Liver (tissue), 10 donors: ENCODE measurements at places on chromosomes 5 and 9. TPM values are rescaled to one million over a fixed set of nuclear protein-coding genes. Genes with fewer than 3 reads are reported as not detected.

Gene PCDHB3
- 0.09 TPM for total RNA-seq

Gene ARHGEF28
- 2.5 TPM for total RNA-seq

DNA sequence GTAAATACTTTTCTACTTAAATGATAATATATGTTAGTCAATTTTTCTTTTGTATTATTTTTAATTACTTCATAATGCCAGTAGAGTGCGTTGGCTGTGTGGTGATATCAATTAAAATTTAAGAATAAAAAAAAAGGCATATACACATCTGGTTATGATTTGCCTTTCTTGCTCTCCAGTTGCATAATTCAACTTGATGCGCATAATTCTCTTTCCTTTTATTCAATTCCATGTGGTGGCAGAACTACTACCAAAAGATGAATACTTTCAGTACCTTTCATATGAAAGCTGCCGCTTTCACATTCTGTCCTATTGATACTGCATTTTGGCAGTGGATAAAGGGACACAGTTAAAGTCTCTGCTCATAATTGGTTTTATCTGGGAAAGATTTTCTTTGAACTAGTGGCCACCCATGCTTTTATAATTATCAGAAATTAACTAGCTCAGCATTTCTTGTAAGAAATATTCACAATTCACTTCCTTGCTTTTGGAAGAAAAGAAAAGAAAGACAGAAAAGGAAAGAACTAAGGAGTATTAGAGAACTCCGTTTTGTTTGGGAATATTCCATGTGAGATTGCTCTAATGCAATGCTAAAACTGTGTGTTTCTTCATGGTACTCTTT lies 12.3 kb upstream of the ADGRV1 start:
- DNase-seq, result no peak

DNA sequence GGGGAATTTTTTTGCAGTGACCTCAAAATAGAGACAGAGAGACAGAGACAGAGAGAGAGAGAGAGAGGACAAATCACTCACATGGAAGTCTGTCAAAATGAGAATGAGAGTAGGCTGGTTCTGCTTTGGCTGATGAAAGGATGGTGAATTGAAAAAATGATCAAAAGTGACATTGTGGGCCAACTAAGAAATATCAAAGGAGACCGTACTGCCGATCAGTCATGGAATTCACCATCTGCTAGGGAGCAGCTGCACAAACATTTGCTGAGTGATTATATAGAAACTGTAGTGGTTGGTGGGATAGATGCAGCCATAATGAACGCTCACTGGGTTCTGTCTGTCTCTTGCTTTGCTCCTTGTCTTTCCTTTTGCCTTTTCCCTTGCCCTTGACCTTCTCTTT lies 476.6 kb upstream of the SGCD start:
- DNase-seq, result no peak

Gene ZNF484
- 7.2 TPM for total RNA-seq

DNA sequence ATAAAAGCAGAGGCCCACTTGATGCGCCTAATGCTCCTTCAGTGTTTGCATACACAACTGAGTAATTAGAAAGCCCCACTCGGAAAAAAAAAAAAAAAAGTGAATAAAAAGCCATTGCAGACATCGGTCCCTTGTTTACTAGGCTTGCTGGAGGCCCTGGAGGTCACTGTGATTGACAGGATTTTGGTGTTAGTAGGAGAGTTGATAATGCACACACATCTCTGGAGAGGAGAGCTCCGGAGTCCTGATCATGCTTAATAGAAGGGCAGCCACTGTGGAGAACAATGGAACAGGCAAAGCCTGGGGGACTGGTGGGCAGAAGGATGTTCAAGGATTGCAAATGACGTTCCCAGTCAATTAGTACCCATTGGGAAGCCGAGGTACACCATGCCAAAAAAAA lies 152.5 kb downstream of the EFNA5 start:
- no peak for DNase-seq

Gene PCDHGB5
- 3.8 TPM for total RNA-seq

Gene INSL4
- not detected for total RNA-seq

Gene ASPN
- total RNA-seq, result 6.4 TPM

GRCh38 chr5:93653716-93654115 lies 70.7 kb downstream of the NR2F1 start:
- DNase-seq, result no peak

DNA sequence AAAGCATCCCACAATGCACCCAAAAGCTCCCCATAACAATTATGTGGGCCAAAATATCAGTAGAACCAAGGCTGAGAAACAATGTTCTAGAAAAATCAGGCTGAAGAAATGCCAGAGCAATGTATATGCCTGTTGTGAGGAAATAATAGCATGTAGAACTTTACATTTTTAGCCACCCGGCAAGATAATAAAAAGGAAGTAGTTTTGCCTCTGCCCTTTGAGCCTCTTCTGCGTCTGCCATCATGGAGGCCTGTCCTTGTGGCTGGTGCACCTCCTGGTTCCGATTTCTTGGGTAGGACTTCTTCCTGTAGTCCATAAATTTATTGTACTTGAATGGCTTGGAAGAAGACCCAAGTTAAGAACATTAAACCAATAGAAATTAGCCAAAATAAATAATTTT lies 38.9 kb upstream of the TNFAIP8 start:
- DNase-seq, result no peak
